ENCODE measurements at places on chromosomes 11 and 22.
A peak's percentile ranks its signal among the peaks of the same experiment; 100 is the strongest.

GRCh38 chr11:134387501-134387900 is 24.5 kb downstream of the B3GAT1 start:
- no peak for DNase-seq

- no peak for DNase-seq
Measured at GRCh38 chr11:64485074-64485473, 105.9 kb upstream of the SLC22A12 start.

DNA sequence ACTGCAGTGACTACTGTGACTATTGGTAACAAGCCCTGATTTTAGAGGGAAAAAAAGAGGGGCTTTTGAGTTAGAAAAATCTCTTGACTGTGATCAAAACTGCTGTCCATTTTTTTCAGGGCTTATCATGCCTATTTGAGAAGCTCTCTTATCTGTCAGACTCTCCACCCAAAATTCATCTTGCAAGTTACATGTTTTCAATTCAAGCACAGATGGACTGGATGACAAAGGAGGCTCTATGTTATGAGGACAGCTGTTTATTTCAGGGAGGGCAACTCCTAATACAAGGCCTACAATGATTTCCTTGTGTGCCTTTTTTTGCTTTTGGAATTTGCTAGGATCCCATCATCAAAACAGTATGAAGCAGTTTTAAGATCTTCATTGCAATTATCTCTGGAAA is 35.2 kb upstream of the USP47 start:
- no peak for DNase-seq

GRCh38 chr11:441418-442274 is at the start of gene ANO9:
TSS of gene ANO9 (minus strand) at chr11:442011. CDS start at chr11:441926, 85 bp downstream.
- peak; percentile 59 for DNase-seq

- no peak for DNase-seq
Measured at GRCh38 chr11:905952-906351, 4.7 kb downstream of the CHID1 start.

- no peak for DNase-seq
Measured at GRCh38 chr11:7544021-7544420, 30.2 kb downstream of the PPFIBP2 start.

Measured in NCI-H1105 (cell line).